ENCODE measurements at places on chromosomes 11 and 22. TPM values are rescaled to one million over a fixed set of nuclear protein-coding genes. Genes with fewer than 3 reads are reported as not detected.

Gene SBF1
- 69.4 TPM for total RNA-seq

Gene TIMP3
- 749 TPM for total RNA-seq

Gene CAPN1
- 179 TPM for total RNA-seq

Gene CDON
- 13.3 TPM for total RNA-seq

Gene OR2AG1
- total RNA-seq: not detected

Gene APOA4
- total RNA-seq: not detected

DNA sequence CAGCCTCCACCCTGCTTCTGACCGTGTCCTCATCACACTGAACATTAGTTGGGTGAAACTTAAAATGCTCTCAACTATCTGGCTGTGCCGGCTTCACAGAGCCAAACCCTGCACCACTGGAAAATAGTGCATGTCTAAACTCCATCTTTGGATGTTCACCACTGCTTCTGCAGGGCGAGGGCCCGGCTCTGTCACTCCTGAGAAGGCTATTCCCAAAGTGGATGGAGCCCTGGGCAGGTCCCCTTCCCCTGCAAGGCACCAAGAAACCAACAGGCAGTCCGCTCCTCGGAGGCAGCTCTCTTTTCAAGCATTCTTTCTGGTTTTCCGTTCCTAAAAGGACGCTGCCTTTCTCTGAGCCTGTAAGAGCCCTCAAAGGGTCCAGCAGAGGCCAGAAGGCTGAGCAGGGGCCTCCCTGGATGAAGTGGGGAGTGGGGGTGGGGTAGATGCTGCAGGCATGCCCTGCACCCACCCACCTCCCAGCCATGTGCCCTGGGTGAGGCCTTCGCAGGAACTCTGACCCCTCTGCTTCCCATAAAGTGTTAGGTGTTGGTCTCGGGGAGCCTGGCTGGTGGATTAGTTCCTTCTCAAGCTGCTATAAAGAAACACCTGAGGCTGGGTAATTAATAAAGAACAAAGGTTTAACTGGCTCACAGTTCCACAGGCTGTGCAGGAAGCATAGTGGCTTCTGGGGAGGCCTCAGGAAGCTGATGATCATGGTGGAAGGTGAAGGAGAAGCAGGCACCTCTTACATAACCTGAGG is 23.3 kb downstream of the LINC01488 start:
- no peak overlapping the region for H3K27ac ChIP-seq
- no peaks in the 10 kb centered on the region for H3K36me3 ChIP-seq
- H3K4me3 ChIP-seq: no peak overlapping the region
- no peaks in the 10 kb centered on the region for H3K4me1 ChIP-seq

DNA sequence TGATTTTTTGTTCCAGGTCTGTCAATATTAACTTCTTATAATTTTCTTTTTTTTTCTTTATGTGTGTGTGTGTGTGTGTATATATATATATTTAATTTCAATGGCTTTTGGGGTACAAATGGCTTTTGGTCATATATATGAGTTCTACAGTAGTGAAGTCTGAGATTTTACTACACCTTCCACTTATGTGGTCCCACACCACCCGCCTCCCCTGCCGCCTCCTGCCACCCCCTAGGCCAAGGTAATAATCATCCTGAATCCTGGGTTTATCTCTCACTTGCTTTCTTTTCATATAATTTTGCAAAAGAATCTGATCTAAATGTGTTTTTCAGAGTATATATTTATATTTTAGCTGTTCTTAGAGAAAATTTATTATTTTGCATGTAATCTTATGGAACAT is 11.1 kb downstream of the NEAT1 start:
- H3K36me3 ChIP-seq: peaks cover 66% of the 10 kb centered on the region
- H3K27me3 ChIP-seq: no peaks in the 10 kb centered on the region
- H3K27ac ChIP-seq: no peak overlapping the region
- H3K4me1 ChIP-seq: peaks cover 70% of the 10 kb centered on the region
- DNase-seq: no peak
- no peak overlapping the region for H3K4me3 ChIP-seq

GRCh38 chr11:125128450-125128849 is 17.0 kb upstream of the TMEM218 start:
- no peaks in the 10 kb centered on the region for H3K36me3 ChIP-seq
- H3K27ac ChIP-seq: no peak overlapping the region
- no peaks in the 10 kb centered on the region for H3K4me1 ChIP-seq
- H3K4me3 ChIP-seq: no peak overlapping the region
- no peaks in the 10 kb centered on the region for H3K27me3 ChIP-seq

DNA sequence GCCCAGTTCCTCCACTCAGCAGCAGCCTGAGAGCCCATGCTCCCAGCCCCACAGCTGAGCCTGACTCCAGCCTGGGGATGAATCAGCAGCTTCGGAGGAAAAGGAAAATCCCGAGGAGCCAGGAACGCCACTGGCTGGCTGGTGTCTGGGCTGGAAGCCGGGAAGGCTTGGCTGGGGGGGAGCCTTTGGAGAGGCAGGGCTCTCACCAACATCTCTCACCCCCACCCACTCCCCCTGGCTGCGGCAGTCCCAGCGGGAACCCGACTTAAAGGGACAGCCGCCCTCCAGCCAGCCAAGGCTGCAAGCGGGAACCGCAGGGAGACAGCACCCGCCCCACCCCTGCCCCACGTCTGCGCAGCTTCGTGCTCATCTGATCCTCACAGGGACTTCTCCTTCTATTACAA is 28.4 kb downstream of the KIAA0930 start:
- no peaks in the 10 kb centered on the region for H3K27me3 ChIP-seq
- peak overlapping the region; percentile 36 for H3K27ac ChIP-seq
- peak overlapping the region; percentile 35 for H3K4me3 ChIP-seq

GRCh38 chr11:19642185-19643158 is 70.2 kb upstream of the NAV2 start:
- H3K27ac ChIP-seq: no peak overlapping the region
- no peaks in the 10 kb centered on the region for H3K27me3 ChIP-seq
- DNase-seq: no peak
- peaks cover 4% of the 10 kb centered on the region for H3K4me1 ChIP-seq
- H3K4me3 ChIP-seq: no peak overlapping the region

DNA sequence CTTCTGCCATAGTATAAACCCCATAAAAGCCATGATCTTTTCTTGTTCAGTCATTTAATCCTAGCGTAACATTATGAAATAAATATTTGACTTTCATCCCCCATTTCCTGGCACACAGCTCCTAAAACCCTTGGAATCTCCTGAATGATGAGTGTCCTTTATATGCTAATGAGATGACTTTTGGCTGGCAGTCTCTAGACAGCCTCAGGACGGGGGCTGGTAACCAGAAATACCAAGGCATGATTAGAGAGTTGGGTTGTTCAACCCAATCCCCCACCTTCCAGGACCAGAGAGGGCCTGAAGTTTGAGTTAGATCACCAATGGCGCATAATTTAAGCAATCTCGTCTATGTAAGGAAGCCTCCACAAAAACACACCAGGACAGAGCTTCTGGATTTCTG is 1246.1 kb upstream of the TENM4 start:
- no peak overlapping the region for H3K4me3 ChIP-seq
- H3K36me3 ChIP-seq: no peaks in the 10 kb centered on the region
- no peaks in the 10 kb centered on the region for H3K27me3 ChIP-seq
- DNase-seq: no peak
- H3K27ac ChIP-seq: no peak overlapping the region
- H3K4me1 ChIP-seq: no peaks in the 10 kb centered on the region

DNA sequence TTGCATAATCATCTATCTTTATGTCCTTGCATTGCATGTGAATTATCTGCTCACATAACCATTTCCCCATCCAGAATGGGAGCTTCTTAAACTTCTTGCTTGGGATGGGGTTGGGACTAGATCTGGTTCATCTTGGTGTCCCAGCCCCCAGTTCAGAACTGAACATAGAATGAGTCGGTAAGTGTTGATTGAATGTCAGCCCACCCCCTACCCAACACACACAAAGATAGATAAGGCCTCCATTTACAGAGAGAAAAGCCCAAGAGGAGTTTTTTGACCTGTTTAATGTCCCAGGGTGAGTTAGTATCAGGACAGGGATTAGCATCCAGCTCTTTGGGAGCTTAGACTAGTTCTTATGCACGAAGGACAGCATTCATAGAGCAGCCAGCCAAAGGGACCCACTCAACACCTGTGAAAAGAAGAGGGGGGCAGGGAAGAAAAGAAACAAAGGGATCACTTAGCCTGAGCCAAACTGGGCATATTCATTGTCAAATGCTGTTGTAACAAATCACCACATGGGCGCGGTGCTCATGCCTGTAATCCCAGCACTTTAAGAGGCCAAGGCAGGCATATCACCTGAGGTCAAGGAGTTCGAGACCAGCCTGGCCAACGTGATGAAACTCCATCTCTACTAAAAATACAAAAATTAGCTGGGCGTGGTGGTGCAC is 57.4 kb downstream of the CHRDL2 start:
- H3K36me3 ChIP-seq: no peaks in the 10 kb centered on the region
- no peak overlapping the region for H3K4me3 ChIP-seq
- DNase-seq: no peak
- H3K4me1 ChIP-seq: peaks cover 3% of the 10 kb centered on the region
- H3K27ac ChIP-seq: peak overlapping the region; percentile 42

- H3K4me1 ChIP-seq: peaks cover 3% of the 10 kb centered on the region
- H3K27ac ChIP-seq: no peak overlapping the region
- H3K27me3 ChIP-seq: no peaks in the 10 kb centered on the region
- H3K4me3 ChIP-seq: no peak overlapping the region
- no peak for DNase-seq
- H3K36me3 ChIP-seq: no peaks in the 10 kb centered on the region
These were observed 186.1 kb upstream of the E2F8 start for GRCh38 chr11:19426756-19427403.

DNA sequence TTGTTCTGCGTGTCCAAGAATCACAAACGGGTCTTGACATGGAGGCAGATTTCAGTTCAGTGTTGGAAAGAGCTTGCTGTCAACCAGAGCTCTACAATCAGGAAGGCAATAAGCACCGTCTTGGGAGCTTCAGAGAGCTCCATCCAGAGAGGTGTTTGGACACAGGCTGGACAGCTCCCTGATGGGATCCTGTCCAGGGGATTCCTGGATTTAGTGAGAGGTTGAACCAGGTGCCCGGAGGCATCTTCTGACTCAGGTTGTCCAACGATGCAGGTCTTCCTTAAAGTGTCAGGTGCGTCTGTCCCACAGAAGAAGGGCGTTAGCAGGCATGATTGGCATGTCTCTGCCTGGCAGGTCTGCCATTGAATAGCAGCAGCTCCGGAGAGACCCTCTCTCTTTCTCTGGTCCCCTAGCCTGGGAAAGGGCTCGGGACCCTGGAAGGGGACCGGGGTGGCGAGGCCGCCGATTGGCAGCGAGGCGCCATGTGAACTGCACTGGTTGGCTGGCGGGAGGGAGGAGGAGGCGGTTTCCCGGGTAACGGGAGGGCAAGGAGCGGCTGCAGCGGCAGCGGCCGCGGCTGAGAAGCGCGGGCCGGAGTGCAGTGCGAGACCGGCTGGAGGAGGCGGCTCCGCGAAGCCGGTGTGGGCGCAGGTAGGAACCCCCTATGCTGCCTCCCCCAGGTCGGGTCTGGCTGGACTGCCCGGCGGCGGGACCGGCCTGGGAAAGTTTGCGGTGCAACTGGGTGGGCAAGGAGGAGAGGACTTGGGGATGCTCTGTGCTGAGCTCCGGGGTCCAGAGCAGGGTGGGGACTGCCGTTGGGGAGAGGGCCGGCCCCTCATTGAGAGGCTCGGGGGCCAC is 104.1 kb upstream of the E2F8 start:
- DNase-seq: peak; percentile 68
- no peaks in the 10 kb centered on the region for H3K36me3 ChIP-seq
- H3K4me3 ChIP-seq: peak overlapping the region; percentile 54
- H3K27ac ChIP-seq: no peak overlapping the region

DNA sequence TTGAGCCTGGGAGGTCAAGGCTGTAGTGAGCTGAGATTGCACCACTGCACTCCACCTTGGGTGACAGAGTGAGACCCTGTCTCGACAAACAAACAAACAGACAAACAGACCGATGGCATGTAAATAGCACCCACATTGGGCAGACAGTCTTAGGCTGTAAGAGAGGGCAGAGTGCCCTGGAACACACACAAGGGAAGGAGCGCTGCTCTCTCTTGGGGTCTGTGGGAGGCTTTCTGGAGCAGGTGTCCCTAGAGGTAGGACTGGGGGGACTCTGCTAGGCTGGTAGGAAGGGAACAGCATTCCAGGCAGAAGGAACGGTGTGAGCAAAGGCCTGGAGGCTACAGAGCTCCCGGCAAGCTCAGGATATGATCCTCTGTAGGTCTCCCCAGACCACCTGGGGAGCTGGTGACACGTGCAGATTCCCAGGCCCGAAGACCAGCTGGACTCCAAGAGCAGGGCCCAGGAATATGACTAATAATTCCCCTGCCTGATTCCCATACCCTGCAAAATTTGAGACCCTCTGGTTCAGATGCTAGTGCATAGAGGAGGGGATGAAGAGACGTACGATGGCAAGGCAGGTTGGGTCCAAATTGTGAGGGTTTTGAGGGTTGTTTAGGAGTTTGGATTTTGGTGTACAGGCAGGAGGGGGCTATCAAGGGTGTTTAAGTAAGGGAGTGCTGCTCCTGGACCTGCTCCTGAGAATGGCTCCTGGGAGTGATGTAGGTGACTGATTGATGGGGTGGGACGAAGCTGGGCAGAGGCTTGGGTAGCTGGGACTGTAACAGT is 11.6 kb downstream of the SMIM38 start:
- H3K27me3 ChIP-seq: no peaks in the 10 kb centered on the region
- H3K36me3 ChIP-seq: no peaks in the 10 kb centered on the region
- no peak overlapping the region for H3K4me3 ChIP-seq
- H3K27ac ChIP-seq: no peak overlapping the region

DNA sequence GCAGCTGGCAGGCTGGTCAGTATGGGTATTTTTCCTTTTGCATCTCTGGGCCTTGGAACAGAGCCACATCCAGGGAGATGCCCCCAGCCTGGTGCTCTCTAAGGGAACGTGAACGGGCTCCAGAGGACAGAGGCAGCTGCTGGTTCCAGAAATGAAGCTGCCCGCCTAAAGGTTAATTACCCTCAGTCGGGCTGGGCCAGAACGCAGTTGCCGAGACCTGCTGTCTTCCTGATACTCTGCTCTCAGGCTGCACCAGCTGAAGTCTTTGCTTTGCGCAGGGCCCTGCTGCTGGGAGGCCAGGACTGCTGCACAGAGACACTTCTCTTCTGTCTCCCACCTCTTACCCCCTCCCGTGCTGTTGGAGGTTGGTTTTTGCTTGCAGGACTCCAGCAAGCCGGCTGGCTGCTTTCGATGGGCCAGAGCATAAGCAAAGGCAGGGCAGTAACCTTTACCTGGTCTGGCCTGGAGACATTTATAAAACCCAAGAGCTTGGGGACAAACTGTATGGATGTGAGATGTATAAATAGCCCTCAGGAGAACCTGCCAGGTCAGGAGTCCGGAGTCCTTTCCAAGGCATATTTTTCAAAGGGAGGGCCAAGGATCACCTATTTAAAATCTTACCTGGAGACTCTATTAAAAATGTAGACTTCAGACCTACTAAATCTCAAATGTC is 197.1 kb downstream of the GRIK4 start:
- no peak for DNase-seq
- H3K4me3 ChIP-seq: no peak overlapping the region

- no peaks in the 10 kb centered on the region for H3K27me3 ChIP-seq
- no peaks in the 10 kb centered on the region for H3K36me3 ChIP-seq
- H3K4me1 ChIP-seq: no peaks in the 10 kb centered on the region
- no peak overlapping the region for H3K4me3 ChIP-seq
These were observed 12.5 kb upstream of the MYRF start for GRCh38 chr11:61739966-61740365.

DNA sequence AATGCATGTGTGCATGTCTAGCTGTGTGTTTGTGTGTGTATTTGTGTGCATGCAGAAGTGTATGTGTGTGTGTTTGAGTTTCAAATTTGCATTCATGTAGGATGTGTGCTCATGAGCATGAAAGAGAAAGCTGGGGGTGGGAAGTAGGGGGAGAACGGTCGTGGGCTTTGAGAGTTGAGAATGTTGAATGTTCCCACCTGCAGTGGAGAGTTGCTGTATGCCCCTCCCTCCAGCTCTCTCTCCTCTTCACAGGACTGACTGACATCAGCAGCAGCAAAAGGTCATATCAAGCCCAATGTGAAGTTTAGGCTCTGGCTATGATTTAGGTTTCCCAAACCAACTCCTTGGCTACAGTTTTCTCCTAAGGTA is 63.8 kb upstream of the RRAS2 start:
- no peak overlapping the region for H3K27ac ChIP-seq
- H3K36me3 ChIP-seq: no peaks in the 10 kb centered on the region
- H3K4me3 ChIP-seq: no peak overlapping the region
- DNase-seq: no peak
- H3K4me1 ChIP-seq: peaks cover 18% of the 10 kb centered on the region
